ENCODE measurements at places on chromosomes 11 and 22. TPM values are rescaled to one million over a fixed set of nuclear protein-coding genes. Genes with fewer than 3 reads are reported as not detected.

GRCh38 chr11:134196756-134197155 lies 27.0 kb downstream of the NCAPD3 start:
- no peak for DNase-seq

DNA sequence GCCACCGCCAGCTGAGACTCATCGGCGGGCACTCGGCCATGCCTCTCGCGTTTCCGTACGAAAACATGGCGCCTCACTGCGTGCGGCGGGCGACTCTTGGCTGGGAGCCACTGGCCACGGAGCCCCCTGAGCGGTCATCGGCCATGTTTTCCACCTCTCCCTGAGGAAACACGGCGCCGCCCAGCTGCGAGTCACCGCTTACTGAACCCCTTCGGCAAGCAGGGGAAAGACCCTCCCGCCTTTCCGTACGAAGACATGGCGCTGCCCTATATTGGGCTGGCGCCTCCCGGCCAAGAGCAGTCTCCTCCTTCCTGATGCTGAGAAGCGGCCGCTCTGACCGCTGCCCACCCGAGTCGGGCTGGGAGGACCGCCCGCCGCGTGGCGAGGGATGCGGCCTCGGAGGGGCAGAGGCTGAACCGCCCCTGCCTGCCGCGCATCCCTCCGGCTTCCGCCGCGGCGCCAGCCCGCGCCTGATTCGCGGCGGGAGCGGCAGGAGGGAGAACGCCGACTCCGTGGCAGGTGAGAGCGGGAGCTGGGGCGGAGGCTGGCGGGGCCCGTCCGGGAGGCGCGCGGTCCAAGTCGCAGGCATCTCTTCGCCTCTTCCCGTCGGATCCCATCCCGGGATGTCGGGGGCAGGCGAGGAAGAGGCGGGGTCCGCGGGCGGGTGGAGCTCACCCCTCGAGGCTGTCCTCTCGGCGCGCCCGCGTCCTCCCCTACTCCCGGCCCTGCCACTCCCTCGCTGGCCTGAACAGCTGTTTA lies at the start of gene TCP11L1:
TSS of gene TCP11L1 (plus strand) at position 299 of the 759 bp plus-strand sequence. CDS start 4,202 bp downstream, outside the sequence.
- peak; percentile 94 for DNase-seq

DNA sequence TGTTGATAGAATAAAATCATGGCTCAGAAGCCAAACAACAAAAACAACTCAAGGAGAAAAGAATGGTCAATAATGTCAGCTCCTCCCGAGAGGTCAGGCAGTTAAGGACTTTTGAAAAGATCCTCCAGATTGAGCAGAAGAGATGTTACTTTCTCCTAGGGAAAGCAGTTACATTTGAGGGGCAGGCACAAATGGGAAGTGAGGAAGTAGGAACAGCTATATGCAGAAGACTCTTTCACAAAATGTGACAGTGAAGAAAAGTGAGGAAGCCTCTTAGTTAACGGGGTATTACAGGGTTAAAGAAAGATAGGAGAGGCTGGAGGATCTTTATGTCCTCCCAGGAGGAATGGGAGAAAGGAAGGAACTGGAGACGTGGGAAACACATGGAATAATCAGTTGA lies 3.4 kb downstream of the DCHS1 start:
- no peak for DNase-seq

Gene PLAAT5
- polyA plus RNA-seq, result 4.2 TPM

DNA sequence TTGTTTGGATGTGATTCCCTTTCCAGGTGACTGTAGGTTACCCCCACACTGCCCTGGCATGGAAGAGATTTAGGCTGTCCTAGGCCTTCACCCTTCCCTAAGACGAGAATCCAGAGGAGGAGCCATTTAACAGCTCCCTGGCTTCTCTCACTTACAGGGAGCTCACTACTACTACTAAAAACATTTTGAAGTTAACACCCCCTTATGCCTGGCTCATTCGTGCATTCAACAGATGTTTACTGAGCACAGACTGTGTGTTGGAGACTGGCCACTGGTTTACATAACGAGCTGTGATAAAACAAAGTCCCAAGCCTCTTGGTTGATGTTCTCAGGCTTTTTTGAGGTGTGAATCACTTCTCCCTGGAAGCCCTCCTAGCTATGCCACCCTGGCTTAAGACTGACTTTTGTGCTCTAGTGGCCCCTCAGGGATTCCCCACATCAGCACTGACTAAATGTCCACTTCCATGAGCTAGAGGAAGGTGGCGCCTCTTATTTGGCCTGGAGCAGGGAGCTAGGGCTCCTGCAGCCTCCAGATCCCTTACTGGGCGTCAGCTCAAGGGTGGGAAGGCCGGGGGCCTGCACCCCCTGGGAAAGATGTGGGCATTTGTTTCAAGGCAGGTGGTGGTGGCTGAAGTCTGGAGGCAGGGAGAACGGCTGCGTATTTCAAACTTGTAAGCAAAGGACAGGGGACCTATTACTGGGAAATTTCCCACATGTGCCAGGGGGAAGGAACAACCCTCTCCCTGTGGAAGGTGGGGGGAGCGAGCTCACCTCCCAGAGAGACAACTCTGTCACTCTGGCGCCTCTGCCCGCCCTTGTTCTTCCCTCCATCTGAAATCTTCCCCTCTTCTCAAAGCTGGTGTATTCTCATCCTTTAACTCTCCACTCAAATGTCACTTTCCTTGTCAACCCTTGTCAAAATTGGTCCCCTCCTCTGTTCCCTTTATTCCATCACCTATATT lies 19.4 kb upstream of the MALAT1 start:
- DNase-seq, result peak; percentile 81

DNA sequence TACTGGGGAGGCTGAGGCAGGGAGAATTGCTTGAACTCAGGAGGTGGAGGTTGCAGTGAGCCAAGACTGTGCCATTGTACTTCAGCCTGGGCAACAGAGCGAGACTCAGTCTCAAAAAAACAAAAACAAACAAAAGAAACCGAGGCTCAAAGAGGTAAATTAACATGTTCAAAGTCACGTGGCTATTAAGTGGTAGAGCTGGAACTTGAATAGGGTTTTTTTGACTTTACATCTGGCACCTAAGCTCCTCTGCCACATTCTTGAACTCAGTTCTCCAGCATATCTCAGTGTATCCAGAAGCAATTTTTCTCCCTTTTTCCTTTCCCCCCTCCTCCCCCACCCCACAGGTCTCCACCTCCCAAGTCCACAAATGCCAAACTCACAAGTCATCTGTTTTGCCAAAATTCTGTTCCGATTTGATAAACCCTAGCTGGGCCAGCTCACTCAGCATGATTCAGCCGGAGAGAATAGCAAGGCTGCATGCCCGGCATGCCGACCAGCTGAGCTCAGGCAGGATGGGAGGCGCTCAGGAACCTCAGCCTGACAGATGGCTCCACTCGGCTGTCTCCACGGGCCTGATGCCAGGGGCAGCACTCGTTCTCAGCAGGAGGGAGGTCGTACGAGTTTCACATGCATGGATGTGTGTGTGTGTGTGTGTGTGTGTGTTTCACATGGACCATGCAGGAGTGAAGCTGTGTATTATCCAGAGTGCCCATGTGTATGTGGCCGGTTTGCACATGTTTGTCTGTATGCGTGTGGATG lies 63.2 kb upstream of the RRAS2 start:
- peak; percentile 94 for DNase-seq

GRCh38 chr11:134781380-134781866 lies 369.4 kb upstream of the B3GAT1 start:
- no peak for DNase-seq

GRCh38 chr11:124899383-124900145 lies 1.9 kb upstream of the ROBO4 start:
- no peak for DNase-seq

- DNase-seq, result no peak
These were observed 22.1 kb downstream of the SRPRA start for GRCh38 chr11:126246636-126247035.

Gene HYLS1
- polyA plus RNA-seq, result 4.9 TPM

DNA sequence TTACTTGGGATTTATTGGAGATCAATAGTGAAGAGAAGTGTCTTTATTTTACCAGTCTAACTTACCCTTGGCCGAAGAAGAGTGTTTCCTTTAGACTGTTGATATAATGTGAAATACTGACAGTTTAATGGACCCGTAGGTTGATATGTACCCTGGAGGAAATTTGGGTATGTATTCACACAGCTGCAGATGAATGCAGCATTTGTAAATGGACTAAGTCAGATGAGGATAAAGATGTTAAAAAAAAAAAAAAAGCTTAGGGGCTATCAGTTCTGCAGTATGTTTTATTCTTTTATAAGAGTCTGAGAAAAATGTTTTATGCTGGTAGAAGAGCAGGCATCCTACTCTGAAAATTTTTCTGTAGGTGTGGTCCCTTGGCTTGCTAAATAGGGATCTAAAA lies 2.7 kb downstream of the REXO2 start:
- DNase-seq, result no peak

Data from right cardiac atrium (tissue), 5 donors.